ENCODE measurements at places on chromosomes 11 and 22. TPM values are rescaled to one million over a fixed set of nuclear protein-coding genes. Genes with fewer than 3 reads are reported as not detected.

Gene TRPC6
- not detected for total RNA-seq

Gene OR4S1
- total RNA-seq = not detected

Gene RAC2
- not detected for total RNA-seq

Gene NXPE2
- total RNA-seq = not detected

Gene OR52E1
- not detected for total RNA-seq

Gene OR6A2
- 0.05 TPM for total RNA-seq

Gene C11orf58
- total RNA-seq = 152 TPM

Gene CNGA4
- not detected for total RNA-seq

Gene USP2
- 0.37 TPM for total RNA-seq

Gene FXYD2
- not detected for total RNA-seq

Gene PTPRCAP
- 0.79 TPM for total RNA-seq

DNA sequence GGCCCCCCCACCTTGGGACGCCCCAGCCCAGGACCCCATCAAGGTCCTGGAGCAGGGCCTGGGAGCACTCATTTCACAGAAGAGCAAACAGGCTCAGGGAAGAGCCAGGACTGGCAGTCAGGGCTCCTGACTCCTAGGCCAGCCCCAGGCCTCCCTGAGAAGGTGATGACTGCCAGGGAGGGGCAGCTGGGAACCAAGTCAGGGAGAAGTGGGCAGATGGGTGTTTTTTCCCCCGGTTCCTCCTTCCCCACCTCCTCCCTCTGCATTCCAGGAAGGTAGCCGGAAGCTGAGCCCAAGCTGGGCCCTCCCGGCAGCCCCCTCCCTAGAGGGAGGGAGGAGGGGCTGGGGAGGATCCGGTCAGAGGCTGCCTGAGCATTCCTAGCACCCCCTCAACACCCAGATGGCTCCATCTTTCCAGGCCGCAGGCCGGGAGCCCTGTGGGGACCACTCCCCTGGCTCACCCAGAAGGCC is 19.6 kb downstream of the MYRF start:
- no peak for DNase-seq

DNA sequence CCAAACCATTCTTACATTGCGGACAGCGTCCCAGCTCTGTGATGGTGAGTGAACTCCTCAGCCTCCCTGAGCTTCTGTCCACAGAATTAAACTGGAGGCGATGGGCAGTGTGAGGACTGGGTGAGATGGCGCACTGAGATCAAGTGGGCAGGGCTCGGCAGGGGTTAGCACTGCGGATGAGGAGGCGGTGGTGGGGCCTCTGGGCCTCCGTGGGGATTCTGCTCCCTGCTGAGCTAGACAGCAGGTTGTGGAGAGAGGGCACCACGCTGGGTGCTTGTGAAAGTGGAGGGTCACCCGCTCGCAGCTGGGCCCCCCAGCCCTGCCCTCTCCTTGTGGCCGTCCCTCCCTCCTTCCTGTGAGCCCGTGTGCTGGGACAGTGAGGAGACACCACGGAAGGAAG is 25.6 kb upstream of the PARVG start:
- DNase-seq = no peak

DNA sequence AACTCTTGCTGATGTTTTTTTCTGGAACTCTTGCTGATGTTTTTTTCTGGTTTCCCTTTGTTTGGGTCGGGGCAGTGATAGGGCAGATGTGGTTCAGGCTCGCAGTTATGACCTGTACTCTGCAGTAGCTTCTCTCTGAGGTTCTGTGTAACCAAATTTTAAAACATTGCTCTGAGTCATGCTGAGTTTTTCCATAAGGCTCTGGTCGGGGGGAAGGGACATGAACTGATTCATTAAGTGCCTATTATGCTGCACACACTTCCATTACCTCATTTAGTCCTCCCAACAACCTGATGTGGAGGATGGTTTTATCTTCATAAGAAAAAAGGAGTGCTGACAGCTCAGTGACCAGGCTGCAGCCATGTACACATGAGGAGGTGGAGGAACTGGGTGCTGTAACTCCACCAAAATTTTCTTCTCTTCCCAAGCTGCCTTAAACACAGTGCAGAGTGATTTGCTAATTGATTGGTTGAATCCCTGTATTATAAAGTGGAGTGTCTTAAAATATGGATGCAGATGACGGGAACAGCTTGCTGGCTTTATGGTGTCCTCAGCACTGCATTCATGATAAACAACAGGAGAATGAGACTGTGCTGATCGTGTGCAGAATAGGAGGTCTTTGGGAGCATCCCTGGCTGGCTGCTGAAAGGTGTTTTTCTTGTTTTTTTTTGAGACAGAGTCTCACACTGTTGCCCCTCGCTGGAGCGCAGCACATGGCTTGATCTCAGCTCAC is 19.1 kb downstream of the TNRC6B start:
- no peak for DNase-seq

- no peak for DNase-seq
Measured at GRCh38 chr22:29167032-29167911, 38.4 kb upstream of the EMID1 start.

DNA sequence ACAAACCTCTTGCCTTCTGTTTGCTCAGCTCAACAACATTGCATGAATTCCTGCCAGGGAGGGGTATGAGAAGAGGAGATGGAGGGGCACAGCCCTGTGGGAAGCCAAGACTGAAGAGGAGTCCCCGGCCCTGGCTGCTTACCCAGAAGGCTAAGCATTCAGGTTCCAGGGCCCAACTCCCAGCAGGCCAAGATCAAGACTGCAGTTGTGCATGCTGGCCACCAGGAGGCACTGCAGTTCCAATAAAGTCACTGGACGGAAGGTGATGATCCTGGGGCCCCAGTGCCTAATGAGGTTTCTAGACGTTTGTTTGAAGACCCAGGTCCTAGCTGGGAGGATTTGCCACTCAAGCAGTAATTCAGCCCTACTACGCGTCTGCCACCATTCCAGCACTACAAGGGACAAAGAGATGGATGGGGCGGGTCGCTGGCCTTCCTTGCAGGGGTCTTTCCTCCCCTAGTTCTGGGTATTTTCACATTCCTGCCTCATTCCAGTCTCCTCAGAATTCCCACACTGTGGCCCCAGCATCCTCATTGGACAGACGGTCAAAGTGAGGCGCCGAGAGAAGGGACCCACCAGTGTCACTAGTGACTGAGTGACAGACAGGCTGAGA is 23.6 kb downstream of the ALX4 start:
- peak; percentile 75 for DNase-seq

DNA sequence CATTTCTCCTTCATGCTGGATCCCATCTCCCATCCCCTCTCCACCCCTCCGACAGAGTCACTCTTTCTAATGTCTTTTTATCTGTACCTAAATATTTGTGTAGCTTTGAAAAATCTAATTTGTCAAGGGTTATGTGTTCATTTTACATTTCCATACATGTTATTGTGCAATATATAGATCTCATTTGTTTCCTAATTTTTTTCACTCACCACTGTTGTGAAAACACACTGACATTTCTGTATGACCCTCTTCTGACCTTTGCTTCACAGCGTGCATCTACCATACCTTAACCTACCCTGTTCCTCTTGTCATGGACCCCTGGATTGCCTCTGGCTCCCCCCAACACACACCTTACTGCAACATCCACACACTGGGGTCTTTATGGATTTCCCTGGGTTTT is 942.9 kb downstream of the TBC1D22A start:
- no peak for DNase-seq

GRCh38 chr11:111462329-111462728 is 49.9 kb downstream of the BTG4 start:
- no peak for DNase-seq

GRCh38 chr22:42229455-42230149 is 40.9 kb downstream of the TCF20 start:
- DNase-seq = no peak

DNA sequence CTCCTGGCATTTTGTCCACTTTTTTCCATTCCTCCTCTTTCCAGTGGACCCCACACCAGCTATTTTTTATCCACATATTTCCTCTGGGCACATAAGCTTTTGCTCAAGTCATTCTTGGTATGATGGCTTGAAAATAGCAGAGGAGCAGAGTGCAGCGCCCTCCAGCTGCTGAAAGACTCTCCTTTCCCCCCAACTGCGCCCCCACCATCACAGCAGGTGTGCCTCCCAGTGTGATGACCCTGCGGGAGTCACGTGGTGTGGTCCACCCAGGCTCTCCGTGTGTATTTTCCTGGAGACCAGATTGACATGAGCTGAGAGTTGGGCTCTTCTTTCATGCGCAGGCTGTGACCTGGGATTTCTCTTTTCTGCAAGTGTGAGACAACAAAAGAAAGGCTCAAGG is 1241.6 kb downstream of the TBC1D22A start:
- no peak for DNase-seq

DNA sequence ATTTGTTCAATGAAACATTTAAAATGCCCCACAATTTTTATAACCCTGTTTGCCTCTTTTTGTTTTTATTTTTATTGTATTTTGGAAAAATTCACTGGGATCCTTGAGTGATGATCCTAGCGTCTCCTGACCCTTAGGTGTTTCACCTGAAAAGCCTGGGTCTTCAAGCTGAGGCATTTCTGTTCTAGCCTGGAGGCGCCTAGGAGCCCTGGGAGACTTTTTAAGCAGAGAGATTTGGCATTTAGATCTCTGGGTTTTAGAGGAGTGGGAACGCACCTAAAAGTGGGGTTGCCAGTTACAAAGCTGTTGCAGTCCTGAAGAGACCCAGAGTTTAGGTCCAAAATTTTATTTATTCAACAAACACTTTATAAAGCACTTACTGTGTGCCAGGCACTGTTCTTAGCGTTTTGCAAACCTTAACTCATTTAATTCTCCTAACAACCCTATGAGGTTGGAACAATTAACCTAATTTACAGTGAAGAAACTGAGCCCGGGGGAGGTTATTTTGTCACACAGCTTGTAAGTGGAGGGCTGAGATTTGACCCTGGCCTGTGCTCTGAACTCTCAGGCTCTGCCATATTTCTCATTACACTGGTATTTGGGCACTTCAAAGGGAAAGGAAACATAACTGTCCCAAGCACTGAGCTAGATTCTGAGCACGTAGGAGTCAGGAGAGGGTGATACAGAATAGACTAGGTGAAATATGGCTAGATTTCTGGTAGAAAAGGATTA is 834 bp upstream of the FADS1 start:
- no peak for DNase-seq

DNA sequence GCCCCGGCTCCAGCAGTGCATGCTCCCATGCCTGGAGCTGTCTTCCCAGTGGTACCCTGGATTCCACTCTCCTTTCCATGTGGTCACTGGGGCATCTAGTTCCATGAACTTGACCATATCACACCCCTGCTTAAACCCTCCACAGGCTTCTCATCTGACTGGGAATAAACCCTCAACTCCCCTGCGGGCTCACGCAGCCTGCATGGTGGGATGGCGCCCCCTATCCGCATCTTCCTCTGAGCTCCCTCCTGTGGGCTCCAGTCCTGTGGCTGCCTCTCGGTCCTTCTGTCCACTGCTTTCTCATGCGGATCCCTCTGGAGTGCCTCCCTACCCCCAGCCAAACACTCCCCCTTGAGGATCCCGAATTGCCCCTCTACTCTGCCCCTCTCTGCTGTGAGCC is 41.4 kb upstream of the TTLL12 start:
- DNase-seq = peak; percentile 73

DNA sequence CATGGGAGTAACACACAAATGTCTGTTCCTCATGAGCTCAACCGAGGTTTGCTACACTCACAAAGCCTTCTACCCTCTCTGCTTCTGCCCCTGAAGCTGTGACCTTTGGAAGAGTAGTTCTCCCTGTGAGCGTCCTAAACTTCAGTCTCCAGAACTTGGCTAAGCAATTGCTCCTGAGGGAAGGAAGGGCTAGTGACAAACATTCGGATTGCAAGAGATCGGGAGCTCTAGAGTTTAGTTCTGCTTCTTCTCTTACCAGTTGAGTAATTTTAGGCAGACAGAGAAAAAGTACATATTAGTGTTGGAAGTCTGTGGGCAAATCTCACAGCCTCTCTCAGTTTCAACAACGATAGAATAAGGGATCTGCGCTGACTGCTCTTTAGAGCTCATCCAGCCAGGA is 27.3 kb upstream of the ELF5 start:
- no peak for DNase-seq

GRCh38 chr11:125235071-125235471 is 70.5 kb downstream of the PKNOX2 start:
- no peak for DNase-seq

- no peak for DNase-seq
Measured at GRCh38 chr11:1167751-1168231, 10.0 kb downstream of the MUC5AC start.

- DNase-seq = no peak
Measured at GRCh38 chr22:45684169-45684568, 12.5 kb downstream of the ATXN10 start.

- no peak for DNase-seq
Measured at GRCh38 chr11:107609400-107610218, 18.7 kb downstream of the ELMOD1 start.

DNA sequence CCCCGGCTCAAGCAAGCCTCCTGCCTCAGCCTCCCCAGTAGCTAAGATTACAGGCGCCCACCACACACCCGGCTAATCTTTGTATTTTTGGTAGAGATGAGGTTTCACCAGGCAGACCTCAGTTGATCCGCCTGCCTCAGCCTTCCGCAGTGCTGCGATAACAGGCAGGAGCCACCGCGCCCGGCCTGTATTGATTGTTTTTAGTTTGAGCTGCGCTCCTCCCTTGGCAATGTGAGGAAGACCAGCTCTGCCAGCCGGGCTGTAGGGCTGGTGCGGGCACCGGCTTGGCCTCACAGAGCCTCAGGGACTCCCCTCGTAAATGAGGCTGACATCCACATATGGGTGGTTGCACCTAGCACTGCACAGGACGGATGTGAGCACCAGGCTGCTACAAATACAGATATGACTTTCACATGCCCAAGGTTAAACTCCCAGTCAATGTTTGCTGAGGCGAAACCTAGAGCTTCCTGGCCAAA is 7.5 kb upstream of the SLC2A11 start:
- DNase-seq = no peak

GRCh38 chr11:35727140-35727539 is 64.6 kb downstream of the TRIM44 start:
- DNase-seq = no peak

- DNase-seq = no peak
Measured at GRCh38 chr11:87942786-87943185, 232.5 kb downstream of the RAB38 start.

DNA sequence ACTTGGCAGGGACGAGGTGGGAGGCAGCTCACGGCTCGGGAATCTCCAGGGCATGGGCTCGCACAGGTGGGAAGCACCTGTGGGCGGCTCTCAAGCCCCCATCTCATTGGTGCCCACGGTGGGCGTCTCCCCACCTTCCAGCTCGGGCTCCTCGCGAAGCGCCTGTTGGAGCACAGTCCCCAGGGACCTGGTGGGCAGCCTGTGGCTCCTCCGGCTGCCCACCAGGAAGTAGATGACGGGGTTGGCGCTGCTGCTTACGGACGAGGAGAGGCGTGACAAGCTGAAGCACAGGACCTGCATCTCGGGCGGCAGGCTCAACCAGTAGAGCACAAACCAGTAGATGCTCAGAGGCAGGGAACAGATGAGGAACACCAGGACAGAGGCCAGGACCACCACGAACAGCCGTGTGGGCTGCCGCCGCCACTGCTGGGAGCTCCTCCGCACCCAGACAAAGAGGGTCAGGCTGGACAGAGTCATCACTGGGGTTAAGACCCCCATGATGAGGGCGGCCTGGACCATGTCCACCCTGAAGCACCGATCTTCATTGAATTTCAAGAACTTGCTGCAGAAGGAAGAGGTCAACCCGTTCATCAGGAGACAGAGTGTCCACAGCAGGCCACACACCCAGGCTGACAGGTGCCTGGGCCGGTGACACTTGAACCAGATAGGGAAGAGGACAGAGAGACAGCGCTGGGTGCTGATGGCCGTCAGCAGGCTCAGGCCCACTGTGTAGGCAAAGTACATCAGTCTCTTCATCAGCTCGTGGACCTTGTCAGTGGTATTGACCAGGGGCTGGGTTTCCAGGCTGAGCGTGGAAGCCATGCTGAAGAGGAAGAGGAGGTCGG is 633 bp downstream of the MRGPRD start:
- DNase-seq = no peak

Data from SK-MEL-5 (cell line).